Tibial artery (tissue), 4 donors: ENCODE measurements at places on chromosomes 12 and 14.

DNA sequence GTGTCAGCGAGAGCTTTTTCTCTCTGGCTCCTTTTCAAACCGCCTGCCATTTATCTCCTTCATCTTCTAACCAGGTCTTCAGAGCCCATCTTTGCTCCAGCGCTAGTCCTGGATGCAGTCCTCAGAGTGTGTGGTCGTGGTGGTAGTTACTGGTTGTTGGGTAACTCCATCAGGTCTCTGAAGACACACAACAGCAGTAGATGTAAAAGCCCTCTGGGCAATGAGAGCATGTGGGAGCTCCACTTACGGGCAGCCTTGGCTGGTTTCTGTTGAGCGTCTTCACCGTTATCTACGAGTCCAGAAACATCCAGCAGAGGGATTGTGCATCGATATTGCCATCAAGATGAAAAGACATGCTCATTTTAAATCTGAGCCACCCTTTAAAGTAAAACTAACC lies 61.2 kb downstream of the FBXL14 start:
- no peak for DNase-seq

- DNase-seq: no peak
These were observed 33.7 kb upstream of the TTC7B start for GRCh38 chr14:90849787-90850444.

GRCh38 chr12:130204541-130204953 lies 42.3 kb downstream of the FZD10 start:
- no peak for DNase-seq

GRCh38 chr14:22539831-22540230 lies 49.2 kb downstream of the DAD1 start:
- no peak for DNase-seq

DNA sequence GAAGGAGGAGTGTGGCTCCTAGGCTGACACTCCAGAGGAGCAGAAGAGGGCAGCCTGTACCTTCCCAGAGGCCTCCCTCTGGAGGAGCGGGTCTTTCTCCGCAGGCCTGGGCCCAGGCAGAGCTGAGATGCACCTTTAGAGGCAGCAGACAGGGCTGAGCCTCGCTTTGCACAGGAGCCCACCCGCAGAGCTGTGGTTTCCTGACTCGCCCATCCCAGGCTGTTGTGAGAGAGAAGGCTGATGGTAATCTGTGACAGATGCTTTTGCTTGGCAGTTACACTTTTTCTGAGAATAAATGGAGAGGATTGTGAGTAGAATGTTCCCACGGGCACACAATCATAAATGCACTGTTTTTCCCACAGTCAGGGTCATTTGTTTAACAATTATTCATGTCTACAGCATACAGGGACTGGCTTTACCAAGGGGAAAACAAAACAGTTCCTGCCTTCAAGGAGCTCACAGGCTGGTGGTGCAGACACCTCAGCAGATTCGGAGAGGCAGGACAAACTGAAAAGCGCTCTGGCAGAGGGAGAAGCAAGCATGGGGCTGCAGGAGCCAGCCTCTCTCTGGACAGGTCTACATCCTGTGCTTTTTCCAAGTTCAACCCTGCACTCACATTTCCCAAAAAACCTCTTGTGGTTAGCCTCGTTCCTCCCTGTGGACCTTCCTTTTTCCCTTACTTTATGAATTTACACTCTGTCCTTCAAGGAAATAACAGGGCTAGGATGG lies 13.9 kb downstream of the EVL start:
- no peak for DNase-seq

- DNase-seq: no peak
These were observed 127.4 kb downstream of the MGST1 start for GRCh38 chr12:16474801-16475200.

DNA sequence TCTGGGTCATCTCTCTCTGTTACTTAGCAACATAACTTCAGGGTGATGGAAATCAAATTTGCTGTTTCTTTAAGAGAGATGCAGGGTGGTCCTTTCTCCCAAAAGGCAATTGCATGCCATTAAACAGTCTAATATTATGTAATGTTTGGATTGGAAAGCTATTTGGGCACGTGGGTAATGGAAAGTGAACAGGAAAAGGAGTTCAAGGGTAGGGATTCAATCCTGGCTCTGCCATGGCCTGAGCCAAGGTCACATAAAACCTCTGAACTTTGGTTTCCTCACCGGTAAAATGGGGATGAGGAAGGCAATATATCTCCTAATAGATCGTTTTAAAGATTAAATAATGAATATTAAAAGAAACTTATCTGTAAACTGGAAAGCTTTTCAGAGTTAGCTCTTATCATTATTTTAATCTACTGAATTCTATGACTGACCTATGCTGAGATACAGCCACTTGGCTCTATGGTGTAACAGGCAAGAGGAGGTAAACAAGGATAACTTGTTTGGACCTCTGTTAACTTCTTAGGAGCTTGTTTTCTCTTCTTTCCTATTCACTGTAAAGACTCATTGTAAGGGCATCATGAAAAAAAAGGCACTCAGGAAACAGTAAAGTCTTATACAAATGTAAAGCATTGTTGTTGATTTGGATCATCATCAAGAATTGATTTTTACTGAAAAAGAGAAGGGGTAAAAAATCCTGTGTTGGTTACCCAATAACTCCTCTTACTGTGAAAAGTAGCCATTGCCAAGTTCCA lies 55.7 kb upstream of the OVCH1 start:
- DNase-seq: no peak

DNA sequence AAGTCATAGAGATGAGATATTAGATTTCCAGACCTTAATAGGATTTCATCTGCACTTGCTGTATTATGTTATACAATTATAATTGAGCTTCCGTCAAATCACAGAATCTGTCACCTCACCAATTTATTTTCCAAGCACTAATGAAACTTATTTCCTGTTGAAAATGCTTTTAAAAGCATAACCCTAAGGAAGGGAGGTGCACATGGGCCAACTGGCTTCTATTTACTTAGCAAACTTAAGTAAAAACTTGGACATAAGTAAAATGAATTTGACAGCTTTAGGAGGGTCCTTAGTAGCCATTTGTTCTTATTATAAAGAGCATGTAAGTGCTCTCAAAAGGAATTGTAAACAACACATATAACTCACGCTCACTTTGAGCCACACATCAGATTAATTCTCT lies 462.2 kb upstream of the TMPO start:
- no peak for DNase-seq

DNA sequence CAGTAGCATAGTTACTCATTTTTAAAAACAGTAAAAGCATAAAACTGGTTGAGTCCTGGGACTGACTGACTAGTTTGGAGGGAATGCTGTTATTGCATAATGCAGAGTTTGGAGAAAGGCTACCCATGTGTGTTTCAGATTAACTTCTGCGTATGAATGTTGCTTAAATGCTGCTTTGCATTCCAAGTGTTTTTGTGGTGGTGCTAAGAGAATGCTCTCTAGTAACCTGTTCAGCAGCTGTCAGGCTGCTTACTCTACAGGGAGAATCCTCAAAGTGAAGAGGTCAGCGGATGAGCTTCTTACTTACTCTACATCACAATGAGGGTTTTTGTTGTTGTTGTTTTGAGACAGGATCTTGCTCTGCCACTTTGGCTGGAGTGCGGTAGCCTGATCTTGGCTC lies 4.3 kb downstream of the DLST start:
- no peak for DNase-seq

DNA sequence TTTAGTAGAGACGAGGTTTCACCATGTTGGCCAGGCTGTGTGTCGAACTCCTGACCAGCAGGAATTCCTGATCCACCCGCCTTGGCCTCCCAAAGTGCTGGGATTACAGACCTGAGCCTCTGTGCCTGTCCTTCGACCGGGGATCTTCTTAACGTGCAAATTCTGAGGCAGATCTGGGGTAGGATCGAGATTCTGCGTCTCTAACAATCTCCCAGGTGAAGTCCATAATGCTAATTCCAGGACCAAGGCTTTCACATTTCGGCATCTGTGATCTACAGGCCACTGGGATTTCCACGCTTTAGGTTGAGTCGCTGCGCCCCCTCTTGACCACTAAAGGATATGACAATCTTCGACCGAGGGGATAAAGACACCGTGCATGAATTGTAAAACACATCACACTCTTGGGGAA lies 24.8 kb downstream of the FOS start:
- DNase-seq: peak; percentile 78

GRCh38 chr12:103326190-103326589 lies 169.6 kb downstream of the C12orf42 start:
- no peak for DNase-seq

DNA sequence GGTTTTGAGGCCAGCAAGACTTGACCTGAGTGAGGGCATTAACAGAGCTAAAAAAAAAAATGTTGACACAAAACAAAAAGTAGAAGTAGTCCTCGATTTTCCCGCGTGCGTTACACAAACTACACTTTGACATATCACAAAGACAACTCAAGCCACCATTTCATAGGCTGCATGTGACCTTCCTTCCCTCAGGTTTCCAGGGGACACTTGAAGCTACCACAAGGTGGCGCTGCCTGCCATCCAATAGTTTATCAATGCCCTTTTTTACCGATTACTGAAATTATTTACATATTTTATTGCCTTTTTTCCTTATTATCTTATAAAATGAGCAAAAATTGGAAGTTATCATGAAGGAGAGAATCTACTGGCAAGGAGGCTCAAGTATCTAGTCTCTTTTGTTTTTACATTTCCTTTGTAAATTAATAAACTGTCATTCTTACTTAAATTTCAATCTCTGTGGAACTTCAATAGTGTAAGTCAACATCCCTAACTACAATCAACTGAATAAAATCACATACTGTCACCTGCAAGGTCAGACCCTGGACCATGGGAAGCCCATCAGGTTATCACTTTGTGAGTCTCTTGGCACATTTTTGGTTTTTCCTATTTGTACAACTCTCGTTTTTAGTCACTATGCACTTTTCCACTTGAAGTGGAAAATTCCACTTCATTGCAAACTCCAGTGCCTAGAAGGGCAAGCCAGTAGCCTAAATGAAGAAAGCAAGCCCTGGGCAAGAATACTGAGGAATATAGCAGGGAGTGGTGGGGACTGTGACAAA lies 84.6 kb upstream of the CPSF6 start:
- peak; percentile 57 for DNase-seq

DNA sequence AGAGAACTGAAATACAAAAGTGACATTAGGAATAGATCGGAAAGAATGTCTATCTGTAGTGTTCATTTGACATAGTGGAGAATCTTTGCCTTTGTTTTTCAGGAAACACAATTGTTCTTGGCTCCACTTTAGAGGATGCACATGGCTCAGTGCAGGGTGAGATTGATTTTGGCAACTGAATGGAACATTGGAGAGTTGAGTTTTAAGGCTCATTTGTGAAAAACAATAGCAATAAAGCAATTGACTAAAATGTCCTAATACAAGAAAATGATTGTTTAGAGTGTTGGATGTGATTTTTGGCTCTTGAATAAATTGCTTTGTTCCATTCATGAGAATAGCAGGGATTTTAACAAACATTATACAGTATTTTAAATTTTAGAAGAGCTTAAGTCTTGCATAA lies 116.4 kb downstream of the SLC38A1 start:
- DNase-seq: no peak

DNA sequence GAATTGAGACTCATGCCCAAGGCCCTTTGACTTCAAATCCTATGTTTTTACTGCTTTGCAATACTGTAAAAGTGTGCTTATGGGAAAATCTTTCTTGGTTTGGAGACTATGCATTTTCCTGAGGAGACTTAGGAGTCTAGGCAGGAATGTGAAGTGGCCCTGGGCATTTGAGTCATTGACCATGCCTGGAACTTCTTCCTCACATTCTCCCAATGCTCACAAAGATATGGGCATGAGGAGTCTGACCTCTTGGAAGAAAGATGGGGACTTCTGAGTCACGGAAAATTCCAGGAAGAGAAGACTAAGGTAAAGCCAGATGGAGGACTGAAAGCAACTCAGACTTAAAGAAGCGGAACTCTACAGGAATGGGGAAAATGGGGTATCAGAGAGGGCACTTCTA lies 38.2 kb upstream of the ZNF641 start:
- no peak for DNase-seq

DNA sequence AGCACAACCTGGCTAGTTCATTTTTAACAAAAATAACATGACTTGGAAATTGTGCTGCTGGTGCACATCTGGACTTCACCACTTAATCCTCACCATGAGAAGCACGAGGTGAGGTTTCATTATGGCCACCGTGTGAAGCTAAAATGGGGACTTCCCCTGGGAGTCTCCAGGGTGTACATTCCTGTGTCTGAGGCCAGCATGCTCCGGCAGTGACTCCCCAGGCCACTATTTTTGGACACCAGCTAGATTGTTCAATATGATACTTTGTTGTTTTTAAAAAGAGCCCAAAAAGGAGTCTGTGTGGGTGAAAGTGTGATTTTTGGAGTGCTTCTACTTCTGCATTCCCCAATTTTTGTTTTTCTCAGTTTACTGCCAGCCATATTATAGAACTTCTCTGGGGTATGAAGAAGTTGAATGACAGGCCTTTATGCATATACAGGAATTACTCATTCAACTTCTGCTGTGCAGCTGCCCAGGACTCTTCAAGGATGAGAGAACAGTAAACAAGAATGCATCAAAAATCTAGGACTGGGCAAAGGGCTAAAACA lies 16.9 kb upstream of the AICDA start:
- DNase-seq: no peak

DNA sequence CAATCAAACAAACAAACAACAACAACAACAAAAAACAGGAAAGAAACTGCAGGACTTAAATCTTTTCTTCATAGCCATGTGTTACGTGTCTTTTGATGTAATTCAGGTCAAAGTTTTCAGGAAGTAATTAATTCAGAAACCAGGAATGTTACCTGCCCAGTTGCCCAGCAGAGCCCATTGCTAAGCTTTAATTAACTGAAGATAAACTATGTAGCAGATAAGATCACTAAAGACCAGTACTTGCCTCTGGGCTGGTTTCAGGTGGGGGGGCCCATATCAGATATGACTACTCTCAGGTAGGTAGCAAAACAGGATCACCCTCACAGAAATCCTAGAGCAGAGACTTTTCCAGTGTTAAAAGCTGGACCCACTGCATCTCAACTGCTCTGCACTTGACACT lies 69.2 kb downstream of the LIN7A start:
- DNase-seq: no peak

- no peak for DNase-seq
These were observed 123.9 kb downstream of the SLC16A7 start for GRCh38 chr12:59719701-59720100.

- no peak for DNase-seq
These were observed 261.6 kb downstream of the DACT1 start for GRCh38 chr14:58899317-58899713.

GRCh38 chr14:79542121-79542520 lies 669.2 kb downstream of the DIO2 start:
- no peak for DNase-seq
